Right ventricle myocardium inferior (tissue), 1 donor: ENCODE measurements at places on chromosomes 4 and X. TPM values are rescaled to one million over a fixed set of nuclear protein-coding genes. Genes with fewer than 3 reads are reported as not detected.

DNA sequence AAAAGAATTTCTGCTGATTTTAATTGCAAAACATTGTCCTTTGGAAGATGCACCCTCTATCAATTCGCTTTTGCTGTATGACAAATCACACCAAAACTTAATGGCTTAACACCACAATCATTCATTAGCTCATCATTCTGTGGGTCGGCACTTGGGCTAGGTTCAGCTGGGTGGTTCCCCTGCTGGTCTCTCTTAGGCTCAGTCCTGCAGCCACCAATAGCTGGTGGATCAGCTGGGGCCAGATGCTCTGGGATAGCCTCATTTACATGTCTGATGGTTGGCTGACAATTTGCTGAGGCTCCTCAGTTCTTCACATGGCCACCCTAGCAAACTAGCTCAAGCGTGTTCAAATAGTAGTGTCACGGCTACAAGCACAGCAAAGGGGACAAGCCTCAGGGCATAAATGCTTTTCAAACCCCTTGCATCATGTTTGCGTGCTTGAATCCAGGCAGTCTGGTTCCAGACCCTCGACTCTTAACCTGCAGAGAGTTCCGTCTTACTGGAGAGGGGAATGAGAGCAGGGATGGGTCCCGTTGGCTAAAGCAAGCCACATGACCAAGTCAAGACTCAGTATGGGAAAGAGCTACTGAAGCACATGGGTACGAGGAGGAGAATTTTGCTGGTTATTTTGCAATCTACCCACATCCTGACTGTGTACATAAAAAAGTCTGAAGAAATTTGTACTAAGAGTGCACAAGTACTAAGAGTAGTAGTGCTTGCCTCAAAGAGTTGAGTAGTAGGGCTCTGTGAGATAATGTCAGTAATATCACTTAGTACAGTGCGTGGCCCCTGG, 7.5 kb upstream of the ACSL1 start:
- DNase-seq, result no peak

DNA sequence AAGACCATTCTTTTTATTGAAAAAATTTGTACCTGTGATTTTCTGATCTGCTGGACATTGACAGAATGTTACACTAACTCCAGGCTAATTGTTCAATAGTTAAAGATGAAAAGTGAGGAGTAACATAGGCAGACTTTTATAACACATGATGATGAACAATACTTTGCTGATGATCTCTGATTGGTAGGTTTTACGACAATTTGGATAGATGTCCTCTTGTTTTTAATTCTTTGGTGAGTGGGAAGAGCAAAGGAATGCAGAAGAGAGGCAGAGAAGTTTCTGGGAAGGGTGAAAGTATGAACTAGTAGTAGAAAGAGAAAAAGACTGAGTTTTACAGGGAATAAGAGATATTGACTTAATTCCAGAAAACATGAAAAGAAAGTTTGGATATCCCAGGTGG, 267.3 kb upstream of the HAND2 start:
- DNase-seq, result no peak

- no peak for DNase-seq
These were observed 258.9 kb downstream of the SPANXN1 start for GRCh38 chrX:145506214-145506613.

DNA sequence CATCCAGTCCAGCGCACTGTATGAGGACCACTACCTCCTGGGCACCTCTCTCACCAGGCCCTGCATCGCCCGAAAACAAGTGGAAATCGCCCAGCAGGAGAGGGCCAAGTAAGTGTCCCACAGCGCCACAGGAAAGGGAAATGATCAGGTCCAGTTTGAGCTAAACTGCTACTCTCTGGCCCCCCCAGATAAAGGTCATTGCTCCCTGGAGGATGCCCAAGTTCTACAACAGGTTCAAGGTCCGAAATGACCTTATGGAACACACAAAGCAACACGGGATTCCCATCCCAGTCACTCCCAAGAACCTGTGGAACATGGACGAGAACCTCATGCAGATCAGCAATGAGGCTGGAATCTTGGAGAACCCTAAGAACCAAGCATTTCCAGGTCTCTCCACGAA, 104.1 kb downstream of the PLS3 start:
- DNase-seq, result no peak

GRCh38 chr4:10773656-10774055, 89.1 kb upstream of the CLNK start:
- DNase-seq, result no peak

DNA sequence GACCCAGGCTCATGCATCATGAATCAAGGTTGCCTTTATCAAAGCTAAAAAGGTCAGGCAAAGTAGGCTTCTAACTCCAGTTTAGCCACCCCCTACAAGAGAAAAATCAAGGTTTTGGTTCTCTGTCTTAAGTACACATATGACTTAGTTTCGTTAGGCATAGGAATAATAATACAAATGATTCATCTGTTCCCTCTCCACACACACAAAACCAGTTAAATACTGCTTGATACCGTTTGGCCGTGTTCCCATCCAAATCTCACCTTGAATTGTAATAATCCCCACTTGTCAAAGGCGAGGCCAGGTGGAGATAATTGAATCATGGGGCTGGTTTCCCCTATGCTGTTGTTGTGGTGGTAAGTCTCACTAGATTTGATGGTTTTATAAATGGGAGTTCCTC, 226.2 kb downstream of the HS6ST2 start:
- DNase-seq, result no peak

GRCh38 chr4:70895405-70895804, 6.8 kb upstream of the MOB1B start:
- no peak for DNase-seq

DNA sequence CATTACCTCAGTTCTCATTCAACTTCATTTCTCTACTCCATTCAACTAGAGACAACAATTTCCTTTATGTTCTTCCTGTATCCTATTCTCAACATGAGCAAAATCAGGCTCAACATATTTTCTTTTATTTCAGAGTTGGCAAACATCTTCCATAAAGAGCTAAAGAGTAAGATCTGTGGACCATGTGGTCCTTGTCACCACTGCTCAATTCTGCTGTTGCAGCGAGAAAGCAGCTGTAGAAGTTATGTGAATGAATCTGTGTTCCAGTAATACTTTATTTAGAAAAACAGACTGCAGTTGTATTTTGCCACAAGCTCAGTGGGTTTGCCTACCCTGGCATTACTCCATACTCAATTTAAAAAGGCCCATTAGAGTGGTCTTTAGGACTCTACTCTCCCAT, 2057.3 kb downstream of the ARAP2 start:
- no peak for DNase-seq

- no peak for DNase-seq
These were observed 104.9 kb downstream of the CHIC2 start for GRCh38 chr4:53959343-53960120.

DNA sequence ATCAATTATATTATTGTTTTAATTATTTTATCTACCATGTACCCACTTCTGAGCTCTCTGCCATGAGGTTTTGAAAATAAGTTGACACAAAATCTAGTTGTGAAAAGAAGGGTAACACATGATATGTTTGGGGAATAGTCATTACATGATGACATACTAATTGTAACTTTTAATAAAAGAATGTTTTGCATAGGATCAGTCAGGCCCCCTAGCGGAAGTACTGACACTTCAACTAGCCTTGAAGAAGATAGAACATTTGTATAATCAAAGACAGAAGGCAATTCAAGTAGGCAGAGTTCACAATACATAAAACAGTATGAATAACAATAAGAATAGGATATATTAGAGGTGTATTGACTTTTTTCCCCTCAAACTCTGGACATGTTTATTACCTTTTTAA, 1191.0 kb upstream of the AGA start:
- no peak for DNase-seq

- DNase-seq, result no peak
These were observed 104.9 kb downstream of the PCDH18 start for GRCh38 chr4:137427411-137427810.

- no peak for DNase-seq
These were observed 127.4 kb downstream of the CPE start for GRCh38 chr4:165505958-165506837.

DNA sequence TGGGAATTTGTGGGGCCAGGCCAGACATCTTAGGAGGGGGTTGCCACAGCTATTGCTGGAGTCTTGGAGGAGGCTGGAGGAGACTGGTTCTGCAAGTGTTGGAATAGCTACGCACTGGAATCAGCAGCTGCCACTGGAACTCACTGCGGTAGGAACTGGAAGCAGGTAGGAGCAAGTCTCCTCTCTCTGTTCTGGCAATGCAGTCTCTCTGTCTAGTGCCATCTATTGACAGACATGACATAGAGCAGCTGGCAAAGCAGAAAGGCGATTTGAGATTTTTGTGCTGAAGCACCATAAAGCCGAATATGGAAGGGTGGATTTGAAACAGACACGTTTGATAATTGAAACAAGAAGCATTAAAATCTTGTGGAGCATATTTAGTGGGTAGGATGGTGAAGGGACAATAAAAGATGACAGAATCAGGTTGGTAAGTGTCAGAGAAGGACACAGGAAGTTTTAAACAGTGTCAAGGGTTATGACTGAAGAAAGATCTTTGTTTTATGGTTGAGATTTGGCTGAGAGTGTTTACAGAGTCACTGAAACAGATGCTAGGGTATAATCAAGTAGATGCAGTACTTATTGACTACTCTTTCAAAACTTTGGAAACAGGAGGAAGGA, 23.5 kb upstream of the SYNPO2 start:
- no peak for DNase-seq

GRCh38 chrX:27918799-27919198, 62.5 kb downstream of the DCAF8L1 start:
- DNase-seq, result no peak

GRCh38 chr4:113272523-113272922, 223.1 kb downstream of the ANK2 start:
- DNase-seq, result no peak

DNA sequence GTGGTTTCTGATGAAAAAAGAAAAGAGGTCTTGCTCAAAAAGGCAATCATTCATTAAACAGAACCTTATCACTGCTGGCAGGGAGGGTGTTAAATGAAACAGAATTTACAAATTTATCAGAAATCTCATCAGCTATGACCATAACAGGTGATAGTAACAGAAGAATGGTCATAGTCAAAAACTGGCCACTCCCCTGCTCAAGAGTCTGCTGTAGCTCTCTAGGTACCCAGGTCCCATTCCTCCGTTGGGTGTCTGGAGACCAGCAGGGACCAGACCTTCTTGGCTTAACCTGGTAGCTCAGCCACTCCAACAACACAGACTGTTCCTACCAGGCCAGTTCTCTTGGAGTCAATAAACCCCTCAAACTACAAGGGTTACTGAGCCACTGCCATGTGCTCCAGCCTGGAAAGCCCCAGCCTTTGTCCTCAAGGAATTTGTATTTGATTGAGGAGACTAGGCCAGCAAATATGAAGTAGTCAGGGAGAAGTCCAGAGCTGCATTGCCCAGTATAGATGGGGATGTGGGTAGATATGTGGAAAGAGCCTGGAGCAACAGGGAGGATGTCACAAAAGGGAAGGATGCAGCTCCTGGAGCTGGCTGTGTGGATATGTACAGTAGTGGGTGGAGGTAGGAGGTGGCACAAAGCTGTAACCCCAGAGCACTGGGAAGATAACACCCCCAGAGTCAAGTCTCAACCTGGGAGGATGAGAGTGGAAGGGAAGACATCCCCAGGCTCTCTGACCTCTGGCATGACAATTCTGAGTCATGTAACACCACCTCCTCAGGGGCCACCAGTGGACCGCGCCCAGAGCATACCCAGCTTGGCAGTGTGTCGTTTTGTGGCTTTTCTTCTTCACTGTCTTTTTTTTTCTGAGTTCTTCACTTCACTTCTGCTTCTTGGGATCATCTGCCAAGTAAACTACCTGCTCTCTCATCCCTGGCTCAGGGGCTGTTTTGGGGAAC, 21.9 kb downstream of the RASL11B start:
- no peak for DNase-seq

DNA sequence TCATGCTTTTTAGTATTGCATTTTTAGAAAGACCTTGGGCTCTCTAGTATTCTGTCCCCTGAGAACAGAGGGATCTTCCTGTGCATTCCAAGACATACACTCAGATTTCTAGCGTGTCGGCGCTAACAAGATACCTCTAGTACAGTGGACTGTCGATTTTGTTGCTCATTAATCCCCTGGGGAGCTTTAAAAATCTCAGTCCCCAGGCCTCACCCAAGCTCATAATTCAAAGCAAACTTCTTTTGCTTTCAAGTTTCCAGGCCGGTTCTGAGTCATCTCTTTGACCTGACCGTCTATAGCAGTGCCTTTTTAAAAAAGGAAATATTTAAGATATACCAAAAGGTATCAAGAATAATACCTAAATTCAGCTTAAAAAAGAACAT, 137.0 kb downstream of the AMMECR1 start:
- DNase-seq, result no peak

GRCh38 chr4:36771411-36772153, 473.0 kb upstream of the NWD2 start:
- DNase-seq, result no peak

- no peak for DNase-seq
These were observed 288.6 kb upstream of the LDB2 start for GRCh38 chr4:17187003-17187402.

GRCh38 chr4:112813790-112814189, 176.8 kb downstream of the LARP7 start:
- DNase-seq, result no peak

- DNase-seq, result no peak
These were observed 32.4 kb upstream of the PGM2 start for GRCh38 chr4:37794056-37794455.

DNA sequence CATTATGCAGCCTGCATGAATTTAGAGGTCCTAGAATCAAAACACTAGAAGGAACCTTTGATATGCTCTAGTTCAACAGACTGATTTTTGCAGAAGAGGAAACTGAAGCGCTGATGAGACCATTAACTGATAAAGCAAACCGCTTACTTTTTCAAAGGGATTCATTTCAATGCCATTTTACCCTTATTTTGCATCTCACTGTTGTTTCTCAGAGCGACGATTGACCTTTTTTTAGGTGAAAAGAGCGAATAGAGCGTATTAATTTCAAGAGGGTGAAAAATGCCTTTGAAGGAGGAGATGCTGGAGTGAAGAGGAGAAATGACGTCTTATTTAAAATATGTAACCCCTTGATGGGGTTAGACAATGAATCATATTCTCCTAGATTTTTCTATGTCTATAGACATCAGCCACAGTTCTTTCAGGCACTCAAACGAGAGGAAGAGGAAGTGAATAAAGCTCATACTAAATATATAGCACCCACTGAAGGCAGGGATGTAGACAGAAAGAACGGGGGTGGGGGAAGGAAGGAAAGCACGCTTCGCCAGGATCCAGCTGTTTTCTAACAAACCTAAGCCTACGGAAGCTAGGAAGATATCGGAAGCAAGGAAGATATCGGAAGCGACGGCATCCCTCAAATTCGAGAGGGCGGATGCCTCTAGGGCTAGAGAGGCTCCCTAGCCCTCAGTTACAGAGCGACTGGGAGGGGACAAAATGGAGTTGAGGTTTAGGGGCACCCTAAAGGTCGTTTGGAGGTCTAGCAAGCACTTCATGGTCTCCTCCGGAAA, 848 bp downstream of the ACSL4 start:
- no peak for DNase-seq

Gene PCDH11X
- 0.05 TPM for total RNA-seq

Gene NDST3
- total RNA-seq, result not detected

Gene KLHL13
- total RNA-seq, result 6.0 TPM

Gene PPP3CA
- 23.3 TPM for total RNA-seq

Gene EVC2
- 1.2 TPM for total RNA-seq

Gene ZNF630
- 2.4 TPM for total RNA-seq
